ENCODE measurements at places on chromosomes 4 and X. TPM values are rescaled to one million over a fixed set of nuclear protein-coding genes. Genes with fewer than 3 reads are reported as not detected.

The BEX1 gene
- total RNA-seq, result 1.9 TPM

The IL2RG gene
- total RNA-seq, result 4.3 TPM

The TMSB15A gene
- total RNA-seq, result not detected

The RNF128 gene
- total RNA-seq, result 9.5 TPM

The HERC5 gene
- 3.2 TPM for total RNA-seq

The ARR3 gene
- not detected for total RNA-seq

Data from esophagus squamous epithelium (tissue), 5 donors.